Stimulated activated CD4-positive, alpha-beta T cell treated with anti-CD3 and anti-CD28 coated beads, Interleukin-2, amount 100 ng/mL, for 48 hours (primary cell): ENCODE measurements at places on chromosomes 7 and 10.

- DNase-seq, result no peak
These were observed 24.6 kb upstream of the MRPS33 start for GRCh38 chr7:141039376-141039775.

- no peak for DNase-seq
These were observed 162.3 kb downstream of the BAMBI start for GRCh38 chr10:28839600-28840007.

- no peak for DNase-seq
These were observed 211.7 kb downstream of the CCSER2 start for GRCh38 chr10:84540022-84540616.

- no peak for DNase-seq
These were observed 10.2 kb downstream of the BRI3 start for GRCh38 chr7:98291717-98292116.

- DNase-seq, result no peak
These were observed 18.1 kb downstream of the SHH start for GRCh38 chr7:155794196-155794595.

DNA sequence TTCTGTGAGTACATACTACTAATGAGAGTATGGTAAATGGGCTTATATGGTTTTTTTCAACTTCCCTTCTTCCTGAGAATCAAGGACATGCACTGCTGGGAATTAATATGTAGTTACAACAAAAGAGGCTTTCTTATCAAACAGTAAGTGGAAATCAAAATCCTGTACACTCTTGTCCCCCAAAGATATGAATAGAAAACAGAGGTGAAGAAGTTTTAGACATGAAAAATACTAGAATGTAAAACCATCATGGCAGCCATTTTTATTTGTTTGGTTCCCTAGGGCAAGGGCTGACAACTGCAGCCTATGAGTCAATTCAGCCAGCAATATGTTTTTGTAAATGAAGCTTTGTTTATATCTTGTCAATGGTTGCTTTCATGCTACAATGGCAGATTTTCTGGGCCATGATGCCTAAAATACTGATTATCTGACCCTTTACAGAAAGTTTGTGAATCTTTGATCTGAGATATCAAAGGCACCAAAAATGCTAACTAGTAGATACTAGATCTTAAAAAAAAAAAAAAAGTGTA lies 422.4 kb downstream of the PARD3 start:
- no peak for DNase-seq

- DNase-seq, result no peak
These were observed 9.9 kb upstream of the TEX36 start for GRCh38 chr10:125692601-125693523.

GRCh38 chr7:145817687-145818086 lies 298.9 kb upstream of the CNTNAP2 start:
- DNase-seq, result no peak

GRCh38 chr7:101999393-101999792 lies 182.0 kb downstream of the CUX1 start:
- DNase-seq, result no peak

DNA sequence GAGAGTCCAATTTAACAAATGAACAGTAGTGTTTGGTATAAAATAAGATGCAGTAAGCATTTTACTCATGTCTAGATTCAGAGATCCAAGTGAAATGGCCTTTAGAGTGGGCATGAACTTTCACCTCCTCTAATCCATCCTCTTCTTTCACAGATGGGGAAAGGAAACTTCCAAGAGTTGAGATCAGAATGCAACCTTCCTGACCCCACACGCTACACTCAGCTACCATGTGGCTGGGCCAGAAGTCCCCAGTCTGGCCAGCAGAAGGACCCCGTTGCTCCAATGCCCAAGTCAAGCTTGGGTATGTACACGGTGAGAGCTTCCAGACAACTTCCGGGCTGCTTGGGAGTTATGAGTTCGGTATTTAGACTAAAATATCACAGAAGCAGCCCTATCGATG lies 228.0 kb downstream of the ELMO1 start:
- no peak for DNase-seq

DNA sequence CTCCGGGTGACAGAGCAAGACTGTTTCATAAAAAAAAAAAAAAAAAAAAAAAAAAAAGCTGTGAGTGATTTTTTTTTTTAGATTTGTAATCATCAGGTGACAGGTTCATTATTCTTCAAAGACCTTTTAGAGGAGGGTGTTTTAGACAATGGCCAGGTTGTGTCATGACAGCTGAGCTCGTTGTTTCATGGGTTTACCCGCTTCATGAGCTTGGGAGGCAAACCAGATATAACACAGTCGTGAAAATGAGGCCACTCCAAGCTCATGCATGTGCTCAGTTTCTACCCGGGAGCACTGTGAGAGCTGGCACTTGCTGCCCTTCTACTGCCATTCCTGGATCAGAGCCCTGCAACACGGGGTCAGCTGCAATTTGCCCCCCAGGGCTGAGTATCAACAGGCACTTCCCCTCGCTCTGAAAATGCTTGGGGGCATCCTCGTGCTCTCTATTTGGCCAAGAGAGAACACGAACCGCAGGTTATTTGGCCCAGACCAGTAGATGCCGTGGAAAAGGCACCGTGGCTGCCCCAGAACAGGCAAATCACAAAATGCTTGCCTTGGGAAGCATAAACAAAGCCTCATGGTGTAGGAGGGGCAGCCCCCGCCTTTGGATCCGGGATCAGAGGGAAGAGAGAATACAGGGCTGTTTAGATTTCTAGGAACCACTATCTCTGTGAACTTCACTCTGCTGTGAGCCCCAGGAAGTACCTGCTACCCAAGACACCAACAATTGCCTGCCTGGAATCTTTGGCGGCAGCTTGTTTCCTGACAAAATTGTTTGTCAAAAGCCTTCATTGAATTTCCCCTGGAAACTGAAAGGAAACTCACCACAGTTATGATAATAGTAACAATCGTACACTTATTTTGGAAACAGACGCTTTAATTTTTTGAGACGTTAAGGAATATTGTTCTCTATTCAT lies 371.0 kb downstream of the FRMD4A start:
- no peak for DNase-seq

DNA sequence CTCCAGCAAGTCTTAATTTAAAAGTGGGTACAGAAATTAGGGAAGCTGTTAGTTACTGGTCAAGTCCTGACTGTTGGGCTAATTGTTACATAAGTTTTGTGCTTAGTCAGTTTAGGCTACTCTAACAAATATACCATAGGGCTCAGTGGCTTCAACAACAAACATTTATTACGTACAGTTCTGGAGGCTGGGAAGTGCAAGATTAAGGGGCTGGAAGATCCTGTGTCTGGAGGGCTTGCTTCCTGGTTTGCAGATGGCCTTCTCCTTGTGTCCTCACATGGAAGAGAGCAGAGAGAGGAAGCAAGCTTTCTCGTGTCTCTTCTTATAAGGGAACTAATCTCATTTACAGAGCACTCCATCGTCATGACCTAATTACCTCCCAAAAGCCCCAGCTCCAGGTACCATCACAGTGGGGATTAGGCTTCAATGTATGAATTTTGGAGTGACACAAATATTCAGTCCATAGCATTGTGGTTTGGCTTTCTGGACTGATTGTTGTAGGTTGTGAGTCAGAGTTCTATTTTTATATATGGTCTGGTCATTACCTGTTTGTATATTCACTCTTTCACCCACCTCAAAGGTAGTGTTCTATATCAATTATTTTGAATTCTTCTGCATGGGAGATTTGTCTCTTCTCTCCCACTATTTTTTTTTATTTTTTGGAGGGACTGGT lies 17.1 kb downstream of the ST7 start:
- DNase-seq, result no peak

DNA sequence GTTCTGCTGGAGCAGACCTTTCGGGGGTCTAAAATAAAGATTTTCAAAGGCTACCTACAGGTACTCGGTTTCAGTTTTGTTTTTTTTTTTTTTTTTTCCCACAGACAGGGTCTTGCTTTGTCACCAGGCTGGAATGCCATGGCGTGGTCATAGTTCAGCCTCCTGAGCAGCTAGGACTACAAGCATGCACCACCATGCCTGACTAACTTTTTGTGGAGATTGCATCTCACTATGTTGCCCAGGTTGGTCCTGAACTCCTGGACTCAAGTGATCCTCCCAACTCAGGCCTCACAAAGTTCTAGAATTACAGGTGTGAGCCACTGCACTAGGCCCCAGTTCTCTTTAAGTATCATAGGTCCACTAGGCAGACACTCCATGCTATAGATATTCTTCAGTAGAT lies 34.5 kb downstream of the BAMBI start:
- no peak for DNase-seq

- DNase-seq, result no peak
These were observed 80.1 kb downstream of the THSD7A start for GRCh38 chr7:11751807-11752389.

DNA sequence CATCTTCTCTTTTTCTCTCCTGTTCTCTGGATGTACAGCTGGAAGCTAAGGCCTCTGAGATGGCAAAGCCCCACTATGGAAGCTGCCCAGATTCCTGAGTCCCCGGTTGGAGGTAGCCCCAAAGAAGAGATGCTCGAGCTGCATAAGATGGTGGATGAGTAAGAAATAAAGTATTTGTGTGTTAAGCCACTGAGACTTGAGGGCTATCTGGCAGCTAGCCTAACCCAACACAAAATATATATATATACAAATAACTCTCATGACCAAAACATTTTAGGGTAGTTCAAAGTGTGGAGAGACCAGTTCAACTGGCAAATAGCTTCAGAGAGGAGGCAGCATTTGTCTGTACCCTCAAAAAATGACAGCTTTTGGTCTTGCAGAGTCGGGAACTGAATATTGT lies 72.4 kb upstream of the PDE1C start:
- no peak for DNase-seq

- DNase-seq, result no peak
These were observed 123.6 kb downstream of the CCSER2 start for GRCh38 chr10:84452003-84452402.

- DNase-seq, result no peak
These were observed 2.8 kb downstream of the UPK3B start for GRCh38 chr7:76512941-76513816.

DNA sequence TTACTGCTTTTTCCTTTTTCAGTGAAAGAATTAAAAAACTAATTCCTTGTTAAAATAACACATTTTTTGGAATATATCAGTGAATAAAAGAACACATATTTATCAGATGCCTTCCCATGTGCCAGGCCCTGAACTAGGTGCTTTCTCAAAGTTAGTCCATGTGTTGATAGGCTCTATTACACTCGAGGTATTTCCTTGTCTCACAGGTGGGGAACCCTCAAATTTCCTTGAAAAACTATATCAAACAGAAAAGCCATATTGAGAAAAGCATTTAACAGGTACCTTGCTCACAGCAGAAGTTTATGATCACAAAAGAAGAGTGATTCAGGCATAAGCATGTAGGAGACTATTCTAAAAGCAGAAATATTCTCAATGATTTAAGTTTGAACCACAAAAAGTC lies 75.6 kb upstream of the OGDHL start:
- no peak for DNase-seq

GRCh38 chr7:25087855-25088254 lies 37.2 kb downstream of the CYCS start:
- DNase-seq, result no peak

GRCh38 chr10:80702143-80702542 lies 164.4 kb downstream of the SH2D4B start:
- no peak for DNase-seq

DNA sequence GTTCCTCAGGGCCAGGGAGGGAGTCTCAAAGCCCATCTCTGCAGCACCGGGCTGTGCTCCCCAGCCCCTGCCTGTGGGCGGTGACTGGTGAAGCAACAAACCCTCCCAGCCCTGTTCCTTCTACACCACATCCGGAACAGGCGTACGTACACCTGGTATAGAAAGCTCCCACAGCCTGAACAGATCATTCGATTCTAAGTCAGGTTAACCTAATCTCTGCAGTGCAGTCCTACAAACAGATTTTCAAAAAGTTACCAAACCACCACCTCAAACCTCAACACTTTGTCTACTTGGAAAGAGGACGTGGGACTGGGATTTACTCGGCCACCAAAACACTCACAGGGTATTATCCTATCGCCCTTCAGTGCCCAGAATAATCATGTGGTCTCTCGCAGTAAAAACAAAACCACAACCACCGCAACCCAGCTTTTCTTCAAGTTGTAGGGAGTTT lies 238.4 kb downstream of the DIP2C start:
- DNase-seq, result peak; percentile 41

- no peak for DNase-seq
These were observed 11.4 kb upstream of the CREB5 start for GRCh38 chr7:28400838-28401360.

- DNase-seq, result no peak
These were observed 437.5 kb upstream of the FOXK1 start for GRCh38 chr7:4244635-4245034.

- DNase-seq, result no peak
These were observed 17.7 kb downstream of the FRG2B start for GRCh38 chr10:133608855-133609254.

GRCh38 chr7:76386691-76387260 lies 22.7 kb downstream of the SSC4D start:
- no peak for DNase-seq

DNA sequence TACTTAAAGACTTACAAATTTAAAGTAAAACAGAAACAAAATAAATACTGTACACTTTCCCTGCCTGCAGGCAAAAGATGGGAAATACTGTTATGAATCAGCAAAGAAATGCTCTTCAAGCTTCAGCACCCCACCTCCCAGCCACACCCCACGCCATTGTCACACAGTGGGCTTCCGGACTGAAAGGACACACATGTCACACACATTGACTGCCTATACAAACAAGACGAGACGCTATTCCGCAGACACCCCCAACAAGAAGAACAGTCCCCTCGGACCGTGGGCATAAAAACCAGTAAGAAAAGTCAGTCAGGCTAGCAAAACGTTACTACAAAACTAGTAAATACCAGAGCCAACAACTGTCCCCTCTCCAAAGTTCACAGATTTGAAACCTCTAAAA lies 22.2 kb upstream of the PARP12 start:
- DNase-seq, result no peak

DNA sequence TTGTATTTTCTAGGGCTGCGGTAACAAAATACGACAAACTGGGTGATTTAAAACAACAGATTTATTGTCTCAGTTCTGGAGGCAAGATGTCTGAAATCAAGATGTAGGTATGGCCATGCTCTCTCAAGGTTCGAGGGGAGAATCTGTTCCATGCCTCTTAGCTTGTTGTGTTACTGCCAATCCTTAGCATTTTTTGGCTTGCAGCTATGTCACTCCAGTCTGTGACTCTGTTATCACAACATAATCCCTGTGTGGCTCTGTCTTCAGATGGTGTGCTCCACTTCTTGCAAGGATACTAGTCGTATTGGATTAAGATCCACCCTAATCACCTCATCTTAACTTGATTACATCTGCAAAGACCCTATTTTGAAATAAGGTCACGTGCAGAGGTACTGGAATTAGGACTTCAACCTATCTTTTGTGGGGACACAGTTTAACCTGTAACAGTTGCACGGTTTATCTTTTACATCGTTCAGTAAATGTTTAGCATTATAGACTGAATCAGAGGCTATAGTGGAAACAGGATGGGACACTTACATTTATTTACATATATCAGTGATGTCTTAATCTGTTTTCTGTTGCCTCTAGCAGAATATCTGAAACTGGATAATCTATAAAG lies 3.1 kb downstream of the C1GALT1 start:
- DNase-seq, result no peak

GRCh38 chr10:111511751-111512150 lies 434.9 kb downstream of the ADRA2A start:
- DNase-seq, result no peak

- no peak for DNase-seq
These were observed 85.2 kb upstream of the CDC14C start for GRCh38 chr7:48839108-48839507.
